ENCODE measurements at places on chromosomes 5 and 9.

GRCh38 chr9:123375469-123376132 lies 19.6 kb downstream of the CRB2 start:
- DNase-seq, result no peak

- DNase-seq, result no peak
Measured at GRCh38 chr5:10635257-10635866, 71.5 kb downstream of the ANKRD33B start.

GRCh38 chr5:79955941-79956670 lies 35.0 kb downstream of the MTX3 start:
- no peak for DNase-seq

- peak; percentile 39 for DNase-seq
Measured at GRCh38 chr5:42949348-42950115, 90.6 kb downstream of the ANXA2R start.

- DNase-seq, result no peak
Measured at GRCh38 chr9:32427111-32427873, 42.8 kb downstream of the ACO1 start.

GRCh38 chr5:138643040-138643791 lies 68.0 kb upstream of the HSPA9 start:
- no peak for DNase-seq

GRCh38 chr5:134125039-134126015 lies 10.8 kb downstream of the TCF7 start:
- DNase-seq, result no peak

DNA sequence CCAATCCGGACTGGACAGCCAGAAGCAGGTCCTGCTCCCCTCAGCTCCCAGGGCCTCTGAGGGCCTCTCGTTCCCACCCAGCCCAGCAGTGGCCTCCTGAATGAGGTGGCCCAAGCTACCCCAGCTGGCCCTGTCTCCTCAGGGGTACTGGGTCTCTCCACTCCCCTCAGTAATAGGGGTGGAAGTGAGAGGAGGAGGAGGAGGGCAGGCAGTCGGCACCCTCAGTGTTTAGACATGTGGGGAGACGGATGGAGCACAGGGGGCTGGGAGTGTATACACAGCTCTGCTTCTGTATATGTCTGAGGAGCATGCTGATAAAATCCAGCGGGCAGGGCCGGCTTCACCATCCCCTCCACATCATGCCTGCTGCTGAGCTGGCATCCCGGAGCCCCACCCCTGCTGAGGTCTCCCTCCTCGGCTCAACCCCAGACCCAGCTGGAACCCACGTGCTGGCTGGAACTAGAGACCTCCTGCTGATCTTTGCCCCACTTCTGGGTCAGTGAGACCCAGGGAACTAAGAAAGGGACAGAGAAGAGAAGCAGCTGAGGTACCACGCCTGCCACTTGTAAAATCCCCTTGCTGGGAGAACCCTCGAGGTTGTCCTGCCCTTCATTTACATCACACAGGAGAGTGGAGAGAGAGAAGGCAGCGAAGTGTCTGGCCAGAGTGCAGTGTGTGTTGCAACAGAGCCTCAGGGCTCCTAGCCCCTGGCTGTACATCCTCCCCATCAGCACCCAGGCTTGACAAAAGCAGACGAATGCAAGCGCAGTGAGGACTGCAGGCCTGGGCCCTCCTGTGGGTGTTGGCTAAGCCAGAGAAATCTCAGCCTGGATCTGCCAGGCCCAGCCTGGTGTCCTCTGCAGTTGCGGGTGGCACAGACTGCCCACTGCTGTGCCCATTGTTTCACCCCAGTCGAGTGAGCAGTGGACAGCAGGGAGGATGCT lies 77.5 kb downstream of the PSD2 start:
- no peak for DNase-seq

GRCh38 chr5:54013556-54014194 lies 296.7 kb downstream of the ARL15 start:
- no peak for DNase-seq

GRCh38 chr5:33401482-33402390 lies 39.0 kb upstream of the TARS1 start:
- no peak for DNase-seq

- no peak for DNase-seq
Measured at GRCh38 chr5:149466457-149466972, 84.7 kb downstream of the CSNK1A1 start.

GRCh38 chr9:1879501-1879900 lies 135.6 kb upstream of the SMARCA2 start:
- DNase-seq, result no peak

GRCh38 chr5:62538017-62538942 lies 40.3 kb upstream of the LRRC70 start:
- no peak for DNase-seq

DNA sequence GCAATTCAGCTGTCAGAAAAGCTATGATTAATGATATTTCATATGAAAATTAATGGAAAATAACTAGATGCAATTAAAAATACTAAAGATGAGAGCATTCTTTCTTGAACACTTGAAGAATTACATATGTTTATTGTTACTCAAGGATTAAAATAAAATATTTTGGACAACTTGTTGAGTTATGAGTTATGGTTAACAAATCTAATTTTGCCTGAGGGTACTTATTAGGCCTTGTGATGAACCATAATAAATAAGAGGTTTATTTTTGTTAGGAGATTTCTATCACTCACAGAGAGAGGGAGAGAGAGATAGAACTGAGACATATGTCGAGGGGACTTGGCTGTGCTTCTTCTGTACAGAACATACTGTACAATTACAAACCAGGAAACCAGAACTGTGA lies 183.7 kb downstream of the ISL1 start:
- DNase-seq, result no peak

GRCh38 chr9:109109967-109110328 lies 9.8 kb downstream of the TMEM245 start:
- no peak for DNase-seq

- DNase-seq, result no peak
Measured at GRCh38 chr5:109723606-109724005, 33.9 kb downstream of the MAN2A1 start.

GRCh38 chr5:159814805-159815585 lies 101.3 kb upstream of the ADRA1B start:
- no peak for DNase-seq

GRCh38 chr5:78221964-78222451 lies 72.5 kb downstream of the AP3B1 start:
- DNase-seq, result no peak

GRCh38 chr9:112571624-112572355 lies 85.2 kb downstream of the KIAA1958 start:
- no peak for DNase-seq

DNA sequence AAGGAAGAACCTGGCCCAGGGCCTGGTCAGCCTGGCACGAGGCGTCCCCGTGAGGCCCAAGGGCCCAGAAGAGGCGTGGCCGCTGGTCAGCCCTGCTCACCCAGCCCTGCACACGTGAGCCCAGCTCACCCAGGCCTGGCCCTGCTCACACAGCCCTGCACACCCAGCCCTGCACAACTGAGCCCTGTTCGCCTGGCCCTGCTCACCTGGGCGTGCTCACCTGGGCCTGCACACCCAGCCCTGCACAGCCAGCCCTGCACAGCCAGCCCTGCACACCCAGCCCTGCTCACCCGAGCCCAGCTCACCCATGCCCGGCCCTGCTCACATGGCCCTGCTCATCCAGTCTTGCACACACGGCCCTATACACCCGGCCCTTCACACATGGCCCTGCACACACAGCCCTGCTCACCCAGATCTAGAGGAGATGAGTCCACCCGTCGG lies 2.1 kb downstream of the ZDHHC11 start:
- no peak for DNase-seq

GRCh38 chr5:40549616-40550015 lies 130.1 kb upstream of the PTGER4 start:
- no peak for DNase-seq

GRCh38 chr5:180135128-180135955 lies 63.8 kb upstream of the RNF130 start:
- no peak for DNase-seq

DNA sequence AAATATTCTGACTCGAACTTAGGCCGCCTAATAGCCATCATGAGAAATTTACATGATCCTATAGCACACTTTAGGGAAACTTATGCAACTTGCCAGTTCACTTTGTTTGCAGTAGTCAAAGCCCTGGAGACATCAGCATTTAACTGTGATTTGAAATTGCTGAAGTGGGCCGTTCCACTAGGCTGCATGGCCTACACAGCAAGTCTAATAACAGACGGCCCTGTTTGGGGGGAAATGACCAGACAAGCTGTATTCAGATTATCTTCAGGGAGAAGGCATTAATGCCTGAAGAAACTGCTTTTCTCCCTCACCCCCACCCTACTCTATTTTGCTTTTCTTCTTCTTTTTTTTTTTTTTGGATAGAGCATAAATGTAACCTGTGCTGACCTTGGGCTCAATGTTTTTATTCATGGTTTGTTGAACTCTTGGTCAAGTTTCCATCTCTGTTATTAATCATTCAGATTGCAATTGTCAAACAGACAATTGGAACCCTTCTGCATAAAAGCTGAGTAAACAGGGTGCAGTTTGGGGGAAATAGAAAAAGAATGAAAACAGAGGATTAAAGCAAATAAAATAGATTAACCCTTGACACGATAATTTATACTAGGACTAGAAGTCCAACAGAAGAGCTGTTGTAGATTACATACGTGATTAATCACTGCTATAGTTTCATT lies 1928.2 kb upstream of the WWC1 start:
- no peak for DNase-seq

- DNase-seq, result no peak
Measured at GRCh38 chr9:90855208-90855902, 53.7 kb downstream of the SYK start.

DNA sequence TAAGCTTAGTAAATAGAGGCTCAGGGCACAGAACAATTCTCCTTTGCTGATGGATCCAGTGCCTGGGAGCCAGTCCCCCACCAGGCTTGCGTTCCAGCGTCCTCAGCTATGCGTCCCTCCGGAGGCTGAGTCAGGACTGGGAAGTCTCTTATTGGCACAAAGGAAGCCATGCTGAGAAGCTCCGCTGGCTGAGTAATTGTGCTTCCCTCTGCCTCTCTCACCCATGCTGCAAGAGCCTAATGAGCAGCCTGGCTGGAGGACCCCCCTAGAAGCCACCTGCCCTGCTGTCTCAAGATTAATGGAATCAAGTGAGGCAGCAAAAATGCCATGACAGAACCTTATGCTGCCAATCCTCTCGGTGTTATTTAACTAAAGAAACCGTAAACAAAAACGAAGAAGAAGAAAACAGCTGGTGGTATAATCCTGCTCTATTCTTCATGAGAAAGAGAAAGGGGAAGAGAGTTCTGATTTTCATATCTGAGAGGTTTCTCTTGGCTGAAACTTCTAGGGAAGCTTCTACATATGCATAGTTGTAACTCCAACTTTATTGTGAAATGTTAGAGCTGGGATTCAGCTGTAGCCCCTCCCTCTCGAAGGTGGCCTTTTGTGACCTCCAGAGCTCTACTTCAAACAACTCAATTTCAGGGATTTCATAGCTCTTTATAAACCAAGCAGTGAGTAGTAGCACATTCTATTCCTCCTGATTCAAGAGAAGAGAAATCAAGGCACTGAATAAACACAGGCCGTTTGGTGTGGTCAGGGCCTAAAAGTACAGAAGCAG lies 185.4 kb upstream of the SEMA6A start:
- no peak for DNase-seq

DNA sequence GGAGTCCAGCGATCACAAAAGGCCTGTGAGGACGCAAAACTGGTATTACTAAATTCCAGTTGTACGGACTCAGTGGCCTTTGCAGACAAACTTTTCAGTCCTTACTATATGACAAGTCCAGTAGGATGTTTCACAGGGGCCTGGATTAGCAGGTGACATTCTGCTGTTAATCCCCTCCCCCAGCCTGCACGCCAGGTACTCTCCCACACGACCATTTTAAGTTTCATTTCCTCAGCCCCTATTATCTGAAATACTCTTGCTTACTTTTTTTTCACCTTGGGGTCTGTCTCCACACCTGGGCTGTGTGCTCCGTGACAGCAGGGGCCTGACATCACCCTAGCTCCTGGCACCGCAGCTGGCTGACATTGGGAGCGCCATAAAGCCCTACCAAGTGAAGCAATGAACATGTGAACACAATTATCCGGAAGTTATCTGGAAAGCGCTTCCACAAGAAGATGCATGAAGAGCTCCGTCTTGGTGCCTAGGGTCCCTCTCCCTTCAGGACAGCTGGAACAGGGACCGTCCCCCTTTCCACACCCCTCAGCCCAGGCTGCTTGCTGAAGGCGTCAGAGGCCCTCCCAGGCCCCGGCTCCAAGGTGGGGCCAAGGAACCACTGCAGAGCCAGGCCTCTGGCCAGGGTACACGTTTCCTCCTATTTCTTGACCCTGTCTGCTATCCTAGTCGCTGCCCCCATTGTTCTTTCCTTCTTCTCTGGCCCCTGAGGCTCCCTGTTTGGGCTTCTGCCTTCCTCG lies 39.7 kb upstream of the ZNF622 start:
- no peak for DNase-seq

- no peak for DNase-seq
Measured at GRCh38 chr9:110338143-110338542, 480 bp upstream of the TXNDC8 start.

DNA sequence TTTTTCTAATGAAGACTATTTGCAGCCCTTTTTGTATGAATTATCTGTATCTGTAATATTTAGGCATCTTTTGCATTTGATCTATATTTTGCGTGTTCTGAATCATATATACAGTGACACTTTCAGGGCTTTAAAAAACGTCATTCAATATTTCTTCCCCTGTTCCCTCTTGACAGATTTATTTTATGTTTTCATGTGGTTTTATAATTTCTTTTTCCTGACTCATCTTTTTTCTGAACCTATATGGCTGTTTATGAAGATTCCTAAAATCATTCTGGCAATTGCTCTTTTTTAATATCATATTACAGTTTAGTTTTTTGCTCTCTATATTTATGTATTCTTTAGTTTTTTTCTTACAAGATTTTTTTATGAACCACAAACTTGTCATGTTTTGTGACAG lies 67.6 kb downstream of the SMARCA2 start:
- DNase-seq, result no peak

- DNase-seq, result no peak
Measured at GRCh38 chr5:154254896-154255295, 64.4 kb downstream of the GALNT10 start.

DNA sequence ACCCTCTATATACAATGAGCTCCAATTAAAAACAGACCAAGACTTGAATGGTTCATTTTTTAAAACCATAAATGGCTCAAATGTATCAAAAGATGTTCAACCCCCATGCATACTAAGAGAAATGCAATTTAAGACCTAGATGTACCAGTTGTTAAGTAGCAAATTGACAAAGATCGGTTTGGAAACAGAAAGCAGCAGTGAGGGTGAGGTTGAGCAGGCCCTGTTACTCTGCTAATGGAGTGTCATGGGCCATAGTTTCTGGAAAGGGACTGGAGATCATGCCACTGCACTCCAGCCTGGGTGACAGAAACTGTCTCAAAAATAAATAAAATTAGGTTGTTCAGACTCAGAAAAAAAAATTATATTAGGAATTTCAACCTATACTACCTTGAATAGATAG lies 55.0 kb downstream of the FNBP1 start:
- DNase-seq, result no peak

GRCh38 chr5:2352101-2352861 lies 399.2 kb downstream of the IRX2 start:
- DNase-seq, result no peak

GRCh38 chr5:176405656-176406435 lies 10.5 kb downstream of the CLTB start:
- no peak for DNase-seq
